Stimulated activated CD4-positive, alpha-beta T cell treated with anti-CD3 and anti-CD28 coated beads, Interleukin-1b, Interleukin-23, amount 100 ng/mL, for 24 hours (primary cell): ENCODE measurements at places on chromosomes 16 and 17.

GRCh38 chr16:11660565-11660964, 7.7 kb upstream of the SNN start:
- no peak for DNase-seq

GRCh38 chr16:78441298-78441697, 341.8 kb downstream of the WWOX start:
- no peak for DNase-seq

DNA sequence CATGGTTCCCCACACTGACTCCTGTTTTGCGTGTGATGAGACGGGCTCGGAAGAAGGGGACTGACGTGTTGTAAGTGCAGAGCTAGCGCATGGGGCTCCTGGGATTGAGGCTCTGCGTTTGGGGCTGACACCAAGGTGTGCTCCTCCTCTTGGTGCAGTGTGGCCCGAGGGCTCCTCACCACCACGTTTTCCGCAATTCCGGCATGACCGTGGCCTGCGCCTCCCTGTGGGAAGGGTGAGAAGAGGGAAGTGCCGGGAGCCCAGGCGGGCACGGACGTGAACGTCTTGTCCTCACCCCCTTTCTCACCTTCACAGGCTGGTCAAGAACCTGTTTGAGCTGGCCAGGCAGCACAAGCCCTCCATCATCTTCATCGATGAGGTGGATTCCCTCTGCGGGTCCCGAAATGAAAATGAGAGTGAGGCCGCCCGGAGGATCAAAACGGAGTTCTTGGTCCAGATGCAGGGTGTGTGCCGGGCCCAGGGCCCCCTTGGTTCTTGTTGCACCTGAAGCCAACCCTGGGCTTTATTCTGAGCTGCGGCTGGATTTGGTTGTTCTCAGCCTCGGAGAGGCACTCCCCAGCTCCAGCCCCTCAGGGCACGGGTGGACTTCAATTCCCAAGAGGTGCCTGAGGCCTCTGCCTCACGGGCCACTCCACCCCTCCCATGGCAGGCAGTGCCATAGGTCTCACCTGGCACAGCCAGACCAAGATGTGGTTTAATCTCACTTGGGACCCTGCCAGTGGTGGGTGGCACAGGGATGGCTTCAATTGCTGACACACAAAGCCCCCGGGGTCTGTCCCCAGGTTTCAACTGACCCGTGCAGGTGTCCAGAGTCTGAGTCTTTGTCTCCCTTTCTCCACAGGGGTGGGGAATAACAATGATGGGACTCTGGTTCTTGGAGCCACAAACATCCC, 8.9 kb downstream of the VPS4A start:
- no peak for DNase-seq

- no peak for DNase-seq
Observed at GRCh38 chr16:30350134-30350871, 4.8 kb downstream of the CD2BP2 start.

- no peak for DNase-seq
Observed at GRCh38 chr17:20935740-20936139, 107.1 kb downstream of the USP22 start.

GRCh38 chr17:10116267-10116666, 82.1 kb downstream of the GAS7 start:
- no peak for DNase-seq

- DNase-seq = no peak
Observed at GRCh38 chr16:65071433-65072311, 50.2 kb downstream of the CDH11 start.

GRCh38 chr17:29620271-29620670, 2.4 kb downstream of the CORO6 start:
- no peak for DNase-seq

DNA sequence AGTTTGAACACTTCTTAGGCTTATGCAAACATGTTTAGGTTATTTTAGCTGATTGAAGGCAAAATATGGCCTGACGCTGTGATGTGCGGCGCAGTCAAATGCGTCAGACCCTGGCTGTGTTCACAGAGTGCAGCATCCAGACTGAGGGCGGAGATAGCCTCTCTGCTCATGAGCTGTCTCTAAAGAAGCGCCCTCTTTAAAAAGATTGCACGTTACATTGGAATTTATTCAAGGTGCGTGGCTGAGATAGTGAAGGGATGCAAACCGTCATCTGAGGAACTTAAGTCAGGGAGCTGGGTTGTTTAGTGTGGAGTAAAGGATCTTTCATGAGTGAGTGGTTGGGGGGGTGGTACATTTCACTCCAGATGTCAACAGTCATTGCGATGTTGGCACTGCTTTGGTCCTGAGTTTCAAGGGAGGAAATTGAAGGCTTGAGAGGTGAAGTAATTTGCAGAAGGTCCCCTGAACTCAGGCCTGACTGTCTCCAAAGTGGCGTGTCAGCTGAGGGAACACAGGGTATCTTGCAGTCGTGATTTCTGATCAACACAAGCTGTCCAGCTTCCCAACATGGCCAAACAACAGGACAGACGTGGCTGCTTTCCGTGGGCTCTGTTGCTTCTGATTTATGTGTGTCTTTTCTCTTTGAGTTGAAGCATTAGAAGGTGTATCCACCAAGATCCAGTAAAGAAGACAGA, 33.4 kb downstream of the RPTOR start:
- DNase-seq = no peak

DNA sequence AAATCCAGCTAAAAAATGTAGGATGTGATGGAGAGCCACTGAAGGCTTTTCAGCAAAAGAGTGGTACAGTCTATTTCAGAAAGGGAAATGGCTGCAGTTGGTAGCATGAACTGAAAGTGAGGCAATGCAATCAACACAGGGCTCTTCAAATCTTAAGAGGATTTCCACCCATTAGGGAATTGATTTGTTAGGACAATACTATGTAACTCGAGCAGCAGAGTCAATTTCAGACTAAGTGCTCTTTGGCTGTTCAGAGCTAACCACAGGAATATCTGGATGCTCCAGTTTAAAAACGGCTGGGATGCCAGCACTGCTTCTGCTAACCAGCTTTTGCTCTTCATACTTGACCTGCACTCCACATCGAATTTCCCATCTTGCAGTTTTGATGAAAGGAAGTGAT, 24.6 kb downstream of the CACNG1 start:
- no peak for DNase-seq

DNA sequence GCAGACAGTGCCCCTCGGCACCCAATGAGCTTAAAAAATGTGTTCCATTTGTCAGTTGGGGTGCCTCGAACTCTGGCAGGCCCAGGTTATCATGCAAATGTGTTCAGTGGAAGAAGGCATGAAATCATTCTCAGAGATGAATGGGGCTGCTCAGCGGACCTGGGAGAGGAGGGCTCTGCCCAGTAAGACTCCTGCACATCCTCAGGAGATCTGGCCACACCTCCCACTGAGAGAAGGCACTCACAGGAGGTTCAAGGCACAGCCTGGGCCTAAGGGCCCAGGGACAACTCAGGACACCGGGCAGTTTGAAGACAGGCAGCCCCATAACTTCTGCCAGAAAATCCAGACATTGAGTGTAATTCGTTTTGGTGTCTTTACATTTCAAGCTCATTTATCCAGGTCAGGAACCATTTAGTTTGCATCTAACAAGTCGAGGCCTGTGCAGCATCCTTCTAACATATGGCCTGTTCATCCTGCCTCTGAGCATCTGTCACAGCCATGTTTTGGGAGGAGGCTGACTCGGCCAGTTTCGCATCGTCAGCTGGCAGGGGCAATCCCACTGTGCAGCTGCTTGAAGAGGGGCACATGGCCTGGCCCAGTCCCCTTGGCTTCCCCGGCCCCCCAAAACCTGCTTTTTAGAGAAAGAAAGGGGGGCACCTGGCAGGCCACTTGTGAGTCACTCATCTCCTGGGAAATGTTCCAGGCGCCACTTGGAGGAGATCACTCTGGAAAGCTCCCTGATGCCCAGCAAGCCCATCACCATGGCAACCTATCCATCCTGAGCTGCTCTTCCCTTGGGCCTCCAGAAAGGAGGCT, 31.2 kb upstream of the BCAR1 start:
- DNase-seq = no peak

GRCh38 chr16:55297910-55298479, 26.0 kb upstream of the IRX6 start:
- DNase-seq = no peak

GRCh38 chr17:43327834-43328420, 70.9 kb upstream of the ARL4D start:
- DNase-seq = no peak

- DNase-seq = no peak
Observed at GRCh38 chr16:89953671-89954406, 5.3 kb downstream of the DEF8 start.

- no peak for DNase-seq
Observed at GRCh38 chr17:31431098-31431851, 39.8 kb downstream of the RAB11FIP4 start.

GRCh38 chr16:67445441-67445912, 14.6 kb downstream of the HSD11B2 start:
- no peak for DNase-seq
